ENCODE measurements at places on chromosomes 2 and 18.

- DNase-seq = no peak
Observed at GRCh38 chr18:77969972-77970371, 720.3 kb downstream of the GALR1 start.

- no peak for DNase-seq
Observed at GRCh38 chr2:20061476-20061875, 10.0 kb upstream of the LAPTM4A start.

GRCh38 chr2:121491518-121491917, 39.2 kb upstream of the RNU4ATAC start:
- no peak for DNase-seq

DNA sequence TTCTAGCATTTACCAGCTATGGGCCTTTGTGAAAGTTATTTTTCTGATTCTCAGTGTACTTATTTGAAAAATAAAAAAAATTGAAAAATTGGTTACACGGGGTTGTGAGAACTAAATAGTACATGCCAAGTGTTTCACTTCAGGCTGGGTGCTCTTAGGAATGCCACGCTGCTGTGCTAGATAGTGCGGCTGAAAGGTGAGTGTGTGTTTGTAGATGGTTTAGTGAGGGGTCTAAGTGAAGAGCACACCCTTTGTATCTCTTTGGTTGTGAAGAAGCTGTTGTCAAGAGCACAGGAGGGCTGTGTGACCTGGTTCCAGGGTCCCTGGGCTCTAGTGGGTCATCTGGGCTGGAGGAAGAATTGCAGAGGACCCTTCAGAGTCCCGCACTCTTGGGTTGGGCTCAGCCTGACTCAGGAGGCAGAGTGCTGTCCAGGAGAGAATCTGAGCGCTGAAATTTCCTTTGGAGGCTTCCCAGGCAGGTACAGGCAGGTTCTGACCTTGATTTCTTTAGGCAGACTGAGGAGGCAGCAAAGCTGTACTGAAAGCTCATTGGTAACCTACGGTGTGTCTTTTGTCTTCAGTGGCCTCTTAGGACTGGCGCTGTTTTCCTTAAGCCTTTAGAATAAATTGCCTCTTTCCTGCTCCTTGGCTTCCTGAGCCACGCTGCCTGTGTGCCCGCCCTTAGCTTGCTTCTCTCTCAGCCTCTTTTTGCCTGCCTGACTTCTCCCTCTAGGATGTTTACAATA, 44.4 kb downstream of the MAP4K4 start:
- DNase-seq = no peak

DNA sequence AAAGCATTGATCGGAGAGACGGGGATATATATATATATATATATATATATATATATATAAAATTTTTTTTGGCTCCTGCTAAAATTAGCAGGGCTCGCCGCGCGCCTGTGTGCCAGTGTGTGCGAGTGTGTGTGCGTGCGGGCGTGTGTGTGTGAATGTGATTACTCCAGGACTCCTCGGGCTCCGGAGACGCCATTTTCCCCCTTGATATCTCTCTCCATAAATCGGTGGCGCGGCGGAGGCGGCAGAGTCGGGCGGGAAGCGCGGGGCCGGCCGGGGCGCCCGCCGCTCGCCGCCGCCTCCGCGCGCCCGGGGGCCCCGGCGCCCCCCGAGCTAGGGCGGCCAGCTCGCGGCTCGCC, 795 bp upstream of the SETBP1 start:
- no peak for DNase-seq

DNA sequence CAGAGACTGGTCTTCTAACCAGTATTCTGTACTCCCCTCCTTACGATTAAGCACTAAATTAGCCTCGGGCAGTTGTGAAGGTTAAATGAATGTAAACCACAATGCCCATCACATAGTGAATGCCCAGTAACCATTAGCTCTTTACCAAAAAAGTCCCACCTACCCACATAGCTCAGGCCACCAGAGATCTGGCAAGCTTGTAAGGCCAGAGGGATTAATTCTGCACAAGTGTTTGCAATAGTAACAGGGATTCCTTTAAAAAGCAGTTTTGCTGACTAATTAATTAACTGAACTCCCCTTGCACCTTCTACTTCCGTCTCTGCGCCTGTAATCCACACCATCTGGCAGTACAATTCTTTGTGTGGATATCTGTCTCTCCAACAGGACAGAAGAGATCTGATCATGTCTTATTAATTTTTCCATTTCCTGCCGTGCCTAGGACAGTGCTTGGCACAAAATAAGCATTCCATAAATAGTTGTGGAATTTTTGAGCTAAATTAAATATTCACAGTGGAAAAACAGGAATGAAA, 36.2 kb upstream of the IGFBP2 start:
- no peak for DNase-seq

- DNase-seq = no peak
Observed at GRCh38 chr2:235951493-235951892, 216.7 kb downstream of the GBX2 start.

- no peak for DNase-seq
Observed at GRCh38 chr2:134385195-134385594, 131.3 kb downstream of the MGAT5 start.

- DNase-seq = no peak
Observed at GRCh38 chr2:45014016-45014702, 4.9 kb upstream of the SIX2 start.

- DNase-seq = no peak
Observed at GRCh38 chr18:23380001-23380550, 73.0 kb upstream of the RIOK3 start.

DNA sequence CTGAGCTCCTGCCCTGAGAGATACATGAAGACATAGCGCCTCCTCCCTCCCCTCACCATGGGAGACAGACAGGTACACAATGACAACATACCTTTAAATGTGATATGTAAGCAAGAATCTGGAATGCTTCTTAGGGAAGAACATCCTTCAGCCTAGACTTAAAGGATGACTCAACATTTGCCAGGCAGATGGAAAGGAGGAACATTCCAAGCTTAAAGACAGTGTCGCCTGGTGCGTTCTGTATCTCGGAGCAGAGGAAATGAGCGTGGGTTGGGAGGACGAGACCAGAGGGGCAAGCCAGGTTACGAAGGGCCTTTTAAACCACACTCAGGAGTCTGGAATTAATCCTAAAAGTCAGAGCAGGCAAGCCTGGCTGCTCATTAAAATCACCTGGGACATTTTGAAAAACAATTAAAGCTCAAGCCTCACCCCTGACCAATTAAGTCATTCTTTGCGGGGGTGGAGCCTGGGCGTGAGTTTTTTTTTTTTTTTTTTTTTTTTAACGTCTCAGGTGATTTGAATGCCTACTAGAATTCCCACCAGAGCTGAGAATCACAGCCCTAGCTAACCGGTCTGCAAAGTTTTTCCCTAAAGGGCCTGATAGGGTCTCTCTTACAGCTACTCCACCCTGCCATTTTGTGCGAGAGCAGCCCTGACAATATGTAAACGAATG, 131.2 kb upstream of the SEC11C start:
- no peak for DNase-seq

- DNase-seq = no peak
Observed at GRCh38 chr2:223102450-223102849, 50.5 kb downstream of the KCNE4 start.

GRCh38 chr2:164479460-164479859, 141.8 kb downstream of the GRB14 start:
- DNase-seq = no peak

DNA sequence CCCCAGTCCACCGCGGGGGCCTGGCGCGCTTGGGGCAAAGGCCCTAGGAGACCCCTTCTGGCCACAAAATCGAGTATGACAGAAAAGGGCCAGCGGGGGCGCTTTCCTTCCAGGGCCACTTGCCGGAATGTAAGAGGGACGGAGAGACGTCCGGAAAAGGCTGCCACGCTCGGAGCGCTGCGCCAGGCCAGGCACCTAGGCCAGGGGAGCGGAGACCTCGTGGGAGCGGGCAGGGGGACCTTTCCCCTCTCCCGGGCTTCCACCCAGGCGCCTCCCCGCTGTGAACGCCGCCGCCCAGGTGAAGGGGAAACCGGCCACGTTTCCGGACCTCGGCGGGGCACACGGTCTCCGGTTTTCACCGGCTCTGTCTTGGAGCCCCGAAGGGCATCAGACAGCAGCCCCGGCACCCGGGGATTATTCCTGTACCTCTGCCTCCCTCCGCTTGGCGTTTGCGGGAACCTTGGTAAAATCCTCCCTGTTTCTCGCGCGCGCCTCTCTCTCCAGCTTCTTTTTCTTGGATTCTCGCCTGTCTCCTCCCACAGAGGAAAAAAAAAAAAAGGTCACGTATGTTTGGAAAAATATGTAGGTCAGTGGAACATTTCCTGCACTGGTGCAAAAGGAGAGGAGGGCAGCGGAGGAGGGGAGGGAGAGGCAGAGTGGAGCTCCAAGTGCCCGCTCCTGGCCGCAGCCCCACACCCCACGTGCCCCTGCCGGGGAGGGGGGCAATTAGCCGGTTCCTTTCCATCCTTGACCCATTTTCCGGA, 1.2 kb upstream of the NPAS2 start:
- DNase-seq = no peak

- no peak for DNase-seq
Observed at GRCh38 chr2:232234922-232235615, 143.5 kb upstream of the ALPP start.

GRCh38 chr18:79393635-79394533, 1.8 kb upstream of the NFATC1 start:
- no peak for DNase-seq

GRCh38 chr2:157150747-157151146, 106.8 kb upstream of the GALNT5 start:
- no peak for DNase-seq

GRCh38 chr2:163856941-163857340, 121.1 kb upstream of the FIGN start:
- DNase-seq = no peak

DNA sequence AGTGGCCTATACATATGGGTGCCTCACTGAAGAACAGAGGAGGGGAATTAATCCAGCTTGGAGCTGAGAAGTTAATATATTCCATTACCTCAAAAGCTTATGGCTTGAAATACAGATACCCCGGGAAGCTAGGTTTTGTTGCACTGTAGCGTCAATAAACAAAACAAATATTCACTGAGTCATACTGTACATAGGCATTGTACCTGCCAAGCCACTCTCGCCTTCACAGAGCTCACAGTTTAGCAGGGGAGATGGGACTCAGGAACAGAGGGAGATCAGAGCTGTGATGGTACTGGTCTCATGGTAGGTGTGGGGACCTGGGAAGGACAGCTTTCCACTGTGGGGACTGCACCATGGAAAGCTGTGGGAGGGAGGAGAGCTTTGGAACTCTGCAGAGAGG, 111.2 kb upstream of the ST6GAL2 start:
- no peak for DNase-seq

- no peak for DNase-seq
Observed at GRCh38 chr18:9905401-9905922, 8.4 kb upstream of the VAPA start.

- DNase-seq = no peak
Observed at GRCh38 chr2:54103454-54104314, 11.7 kb upstream of the ACYP2 start.

DNA sequence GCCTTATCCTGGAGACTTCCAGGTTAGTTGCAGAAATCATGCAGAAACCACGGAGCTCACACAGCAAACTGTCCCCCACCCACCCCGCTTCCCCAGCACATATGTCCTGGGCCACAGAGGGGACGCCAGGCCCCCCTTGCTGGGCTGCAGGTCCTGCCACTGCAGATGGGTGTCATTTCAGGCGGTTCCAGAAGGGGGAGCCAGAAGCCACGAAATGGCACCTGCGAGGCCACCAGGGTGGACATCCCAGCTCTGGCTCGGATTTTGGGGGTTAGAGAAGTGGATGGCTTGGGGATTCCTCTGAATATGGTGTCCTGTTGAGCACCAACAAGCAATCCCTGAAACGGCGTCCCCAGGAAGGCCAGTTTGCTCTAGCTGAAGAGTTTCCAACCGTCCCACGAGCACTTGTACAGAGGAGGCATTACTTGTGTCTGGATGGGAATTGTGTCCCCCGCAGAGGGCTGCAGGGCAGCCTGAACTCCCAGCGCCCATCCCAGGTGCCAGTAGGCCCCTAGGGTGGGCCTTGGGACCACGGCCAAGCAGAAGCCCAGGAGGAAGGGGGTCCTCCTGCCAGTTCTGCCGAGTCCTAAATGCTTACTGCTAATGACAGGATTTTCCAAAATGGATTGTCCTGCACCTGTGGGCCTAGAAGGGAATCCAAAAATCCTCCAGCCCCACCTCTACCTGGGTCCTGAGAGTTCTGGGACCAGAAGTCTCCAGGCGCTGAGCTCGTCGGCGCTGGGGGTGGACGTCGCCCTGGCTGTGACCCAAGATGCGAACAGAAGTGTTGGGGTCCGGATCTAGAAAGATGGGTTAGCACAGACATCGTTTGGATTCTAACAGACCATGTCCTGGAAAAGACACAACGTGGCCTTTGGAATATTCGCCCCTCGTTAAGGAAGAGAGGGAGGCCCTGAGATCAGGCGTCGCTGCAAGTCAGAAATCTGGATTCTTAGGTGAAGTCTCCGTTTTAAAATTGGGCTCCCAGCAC, 14.6 kb upstream of the NFATC1 start:
- DNase-seq = no peak

GRCh38 chr2:7281231-7282201, 364.3 kb downstream of the RNF144A start:
- no peak for DNase-seq

DNA sequence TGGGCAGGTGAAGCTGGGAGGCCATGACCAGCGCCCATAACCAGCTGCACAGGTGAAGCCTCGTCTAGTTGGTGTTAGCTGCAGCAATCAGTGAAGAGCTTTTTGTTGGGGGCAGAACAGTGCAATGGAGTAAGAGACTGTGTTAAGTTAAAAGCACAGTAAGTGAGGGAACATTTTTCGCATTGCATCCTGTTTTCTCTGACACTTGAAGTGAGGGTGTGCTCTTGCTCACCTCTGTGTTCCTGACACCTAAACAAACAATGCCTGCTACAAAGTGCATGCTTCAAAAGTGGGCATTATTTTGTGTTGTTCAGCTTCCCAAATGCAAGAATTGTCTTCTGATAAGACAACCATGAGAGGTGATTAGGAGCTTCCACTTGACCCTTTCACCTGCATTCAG, 324.0 kb upstream of the ACVR2A start:
- DNase-seq = no peak

DNA sequence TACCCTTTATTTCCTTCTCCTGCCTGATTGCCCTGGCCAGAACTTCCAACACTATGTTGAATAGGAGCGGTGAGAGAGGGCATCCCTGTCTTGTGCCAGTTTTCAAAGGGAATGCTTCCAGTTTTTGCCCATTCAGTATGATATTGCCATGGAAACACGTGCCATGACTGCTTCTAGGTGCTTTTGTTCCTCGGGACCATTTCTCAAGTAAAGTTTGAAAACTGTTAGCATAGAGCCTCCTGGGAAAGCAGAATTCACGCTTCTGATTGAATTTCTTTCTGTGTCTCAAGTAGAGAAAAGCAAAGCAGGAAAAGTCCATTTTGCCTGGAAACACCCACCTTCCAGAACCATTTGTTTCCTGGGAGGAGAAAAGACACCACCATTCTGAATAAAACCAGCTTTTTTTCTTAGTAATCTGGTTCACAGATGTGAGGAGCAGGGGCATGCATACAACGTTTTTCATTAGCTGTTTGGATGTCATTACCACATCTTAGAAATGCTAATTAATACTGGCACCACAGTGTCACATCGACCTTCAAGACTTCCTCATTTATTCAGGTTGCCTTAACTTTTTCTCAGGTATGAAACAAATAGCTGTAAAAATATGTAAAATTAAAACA, 39.0 kb upstream of the ZBTB14 start:
- no peak for DNase-seq

All from cortex of kidney (tissue), 1 donor.